ENCODE measurements at places on chromosomes 2 and 18.

GRCh38 chr18:59011786-59012185 lies 127.9 kb upstream of the SEC11C start:
- DNase-seq, result no peak

DNA sequence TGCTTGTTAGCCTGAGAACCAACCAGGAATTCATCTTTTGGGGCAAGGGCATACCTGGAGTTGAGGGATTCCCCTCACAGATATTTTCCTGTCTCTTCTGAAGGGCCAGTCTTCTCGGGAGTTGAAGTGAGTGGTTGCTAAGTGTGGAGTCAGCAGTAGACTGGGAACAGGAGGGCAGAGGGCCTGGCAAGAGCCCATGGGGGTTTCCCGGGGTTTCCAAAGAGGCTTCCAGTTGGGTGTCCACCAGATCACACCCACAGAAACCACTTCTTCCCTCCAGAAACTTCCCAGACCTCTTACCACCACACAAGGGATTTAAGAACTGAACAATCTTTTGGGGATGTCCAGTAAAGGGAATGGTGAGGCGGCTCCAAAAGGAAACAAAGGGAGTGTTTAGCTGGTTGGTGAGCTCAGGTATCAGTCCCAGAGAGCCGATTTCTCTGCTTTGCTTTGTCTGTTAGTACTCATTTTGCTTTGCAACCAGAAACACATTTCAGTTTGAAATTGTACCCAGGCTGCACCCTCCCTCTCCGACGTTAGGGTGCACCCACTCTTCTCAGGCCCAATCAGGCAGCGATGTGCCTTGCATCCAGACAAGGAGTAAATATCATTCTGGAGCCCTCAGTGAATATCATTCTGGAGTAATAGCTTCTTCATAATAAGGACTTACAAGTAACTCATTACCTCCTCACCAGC lies 47.5 kb upstream of the SPATS2L start:
- no peak for DNase-seq

DNA sequence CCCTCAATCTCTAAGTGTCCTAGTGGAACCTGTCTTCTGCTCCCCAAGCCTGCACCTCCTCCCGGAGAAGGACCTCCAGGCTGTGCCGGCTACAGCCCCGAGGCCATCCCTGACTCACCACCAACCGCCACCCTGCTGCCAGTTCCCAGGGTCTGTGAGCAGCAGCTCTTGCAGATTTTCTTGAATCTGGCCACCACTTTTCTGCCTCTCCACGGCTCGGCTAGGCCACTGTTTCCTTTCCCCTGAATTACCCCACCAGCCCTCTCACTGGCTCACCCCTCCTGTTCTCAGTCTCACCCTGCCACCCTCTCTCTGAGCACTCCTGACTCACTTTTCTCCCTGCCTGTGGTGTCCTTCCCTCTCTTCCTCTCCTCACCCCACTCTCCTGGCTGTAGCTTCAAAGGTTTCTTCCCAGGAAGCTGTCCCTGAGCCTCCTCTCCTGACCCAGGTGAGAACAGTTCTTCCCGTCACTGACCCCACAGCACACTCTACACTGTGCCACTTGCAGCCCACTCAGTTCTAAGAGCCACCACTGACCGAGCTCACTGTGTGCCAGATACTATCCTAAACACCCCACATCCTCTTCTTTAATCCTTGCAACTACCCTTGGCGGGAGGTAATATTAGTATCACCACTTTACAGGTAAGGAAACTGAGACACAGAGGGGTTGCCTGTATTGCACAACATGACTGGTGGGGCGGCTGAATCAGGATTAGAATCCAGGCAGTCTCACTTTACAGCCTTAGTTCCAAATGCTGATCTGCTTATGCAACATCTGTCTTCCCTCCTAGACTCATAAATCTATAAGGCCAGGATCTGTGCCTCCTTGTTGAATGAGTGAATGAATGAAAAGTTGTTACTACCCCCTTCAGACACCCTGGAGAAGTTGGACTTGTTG lies 111.6 kb downstream of the SMAD7 start:
- no peak for DNase-seq

DNA sequence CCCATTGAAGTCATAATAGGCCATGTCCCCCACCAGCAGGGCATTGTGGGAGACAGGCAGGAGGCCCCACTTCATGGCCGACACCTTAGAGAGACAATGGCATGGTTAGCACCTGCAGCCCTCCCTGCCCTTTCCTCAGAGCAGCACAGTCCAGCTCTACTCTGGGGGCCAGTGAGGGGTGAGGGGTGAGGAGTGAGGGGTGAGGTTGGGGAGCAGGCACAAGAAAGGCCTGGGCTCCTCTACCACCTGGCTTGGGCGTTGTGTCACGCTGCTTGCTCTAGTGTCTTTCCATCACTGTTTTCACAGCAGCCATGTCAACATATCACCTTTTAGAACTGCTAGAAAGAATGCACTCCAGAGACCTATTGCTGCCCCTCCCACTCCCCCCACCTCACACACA lies 77.2 kb downstream of the ADD2 start:
- no peak for DNase-seq

DNA sequence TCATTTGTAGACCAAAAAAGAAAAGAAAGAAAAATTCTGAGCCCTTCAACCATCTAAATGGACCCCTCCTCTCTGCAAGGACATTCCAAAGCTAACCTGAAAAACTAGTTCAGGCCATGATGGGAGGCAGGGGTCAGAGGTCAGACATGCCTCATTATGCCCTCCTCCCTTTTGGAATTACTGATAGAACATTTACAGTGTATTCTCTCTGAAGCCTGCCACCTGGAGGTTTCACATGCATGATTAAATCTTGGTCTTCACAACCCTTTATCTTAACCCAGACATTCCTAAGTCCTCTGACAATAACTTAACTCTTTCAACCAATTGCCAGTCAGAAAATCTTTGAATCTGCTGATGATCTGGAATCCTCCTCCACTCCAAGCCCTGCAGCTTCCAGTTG lies 86.0 kb downstream of the SPP2 start:
- no peak for DNase-seq

DNA sequence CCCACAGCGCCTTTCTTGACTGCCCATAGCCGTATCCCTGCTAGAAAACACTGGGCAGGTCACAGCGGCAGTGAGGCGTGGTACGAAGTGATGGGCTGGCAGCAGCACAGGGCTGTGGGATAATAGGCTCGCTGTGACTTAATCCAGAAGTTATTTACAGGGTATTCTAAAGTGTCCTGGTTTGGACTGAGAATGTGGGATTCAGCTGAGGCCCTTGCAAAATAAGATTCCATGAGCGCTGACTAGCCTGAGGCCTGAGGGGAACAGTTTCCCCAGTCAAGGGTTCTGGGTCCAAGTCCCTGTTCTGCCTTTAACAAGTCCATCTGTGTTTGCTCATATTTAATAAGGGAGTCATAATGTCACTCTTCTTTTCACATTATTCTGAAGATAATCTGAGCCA lies 34.6 kb downstream of the SETBP1 start:
- no peak for DNase-seq

DNA sequence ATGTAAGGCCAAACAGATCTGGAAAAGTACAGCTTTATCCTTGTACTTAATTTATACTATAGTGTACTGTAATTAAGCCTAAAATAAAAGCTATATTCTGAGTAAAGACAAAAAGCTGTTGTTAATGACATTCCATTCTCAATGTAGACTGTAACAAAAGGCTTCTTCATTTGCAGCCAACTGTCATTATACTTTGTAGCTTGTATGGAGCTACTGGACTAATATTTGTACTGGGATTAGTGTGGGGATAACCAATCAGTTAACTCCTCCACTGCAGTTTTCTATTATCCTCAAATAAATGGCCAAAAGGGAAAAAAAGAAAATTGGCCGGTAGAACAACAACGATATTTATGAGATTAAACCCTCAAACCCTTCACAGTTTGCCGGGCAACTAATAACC lies 66.5 kb downstream of the STK39 start:
- DNase-seq, result no peak

GRCh38 chr2:176744146-176744545 lies 468.4 kb upstream of the HNRNPA3 start:
- no peak for DNase-seq

GRCh38 chr18:23333827-23334226 lies 119.3 kb upstream of the RIOK3 start:
- DNase-seq, result no peak
